ENCODE measurements at places on chromosomes 11 and 22.

DNA sequence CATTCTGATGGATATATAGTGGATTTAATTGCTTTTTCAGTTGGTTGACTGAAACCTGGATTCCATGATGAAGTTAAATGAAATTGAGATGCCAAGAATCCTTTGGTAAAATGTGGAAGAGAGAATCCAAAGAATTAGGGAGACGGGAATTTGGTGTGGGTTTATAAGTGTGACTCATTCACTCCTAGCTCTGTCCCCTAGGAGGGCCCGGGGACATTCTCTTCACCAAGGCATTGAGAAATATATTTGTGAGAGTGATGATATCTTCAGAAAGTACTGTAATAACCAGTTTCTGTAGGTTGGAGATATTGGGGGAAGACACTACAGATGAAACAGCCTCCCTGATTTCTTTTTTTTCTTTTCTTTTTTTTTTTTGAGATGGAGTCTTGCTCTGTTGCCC lies 13.6 kb upstream of the PHOX2A start:
- no peak for DNase-seq

DNA sequence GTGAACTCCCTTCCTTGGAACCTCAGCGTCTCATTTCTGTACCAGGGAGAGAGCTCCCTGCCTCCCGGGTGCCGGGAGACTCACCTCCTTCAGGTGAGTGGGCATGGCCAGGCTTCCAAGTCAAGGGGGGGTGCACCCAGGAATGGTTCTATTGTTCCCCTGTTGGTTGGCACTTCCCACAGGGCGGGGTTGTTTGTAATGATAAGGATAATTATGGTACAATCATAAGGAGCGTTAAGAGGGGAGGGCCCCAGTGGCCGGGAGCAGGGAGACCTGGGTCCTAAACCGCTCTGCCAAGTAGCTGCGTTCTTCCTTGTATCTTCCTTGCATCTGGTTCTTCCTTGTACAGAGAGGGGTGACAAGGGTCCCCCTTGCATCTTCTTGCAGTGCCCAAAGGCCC lies 79.1 kb downstream of the LRRC32 start:
- DNase-seq, result peak; percentile 55

GRCh38 chr11:78030429-78031325 lies 7.6 kb upstream of the KCTD14 start:
- peak; percentile 41 for DNase-seq

DNA sequence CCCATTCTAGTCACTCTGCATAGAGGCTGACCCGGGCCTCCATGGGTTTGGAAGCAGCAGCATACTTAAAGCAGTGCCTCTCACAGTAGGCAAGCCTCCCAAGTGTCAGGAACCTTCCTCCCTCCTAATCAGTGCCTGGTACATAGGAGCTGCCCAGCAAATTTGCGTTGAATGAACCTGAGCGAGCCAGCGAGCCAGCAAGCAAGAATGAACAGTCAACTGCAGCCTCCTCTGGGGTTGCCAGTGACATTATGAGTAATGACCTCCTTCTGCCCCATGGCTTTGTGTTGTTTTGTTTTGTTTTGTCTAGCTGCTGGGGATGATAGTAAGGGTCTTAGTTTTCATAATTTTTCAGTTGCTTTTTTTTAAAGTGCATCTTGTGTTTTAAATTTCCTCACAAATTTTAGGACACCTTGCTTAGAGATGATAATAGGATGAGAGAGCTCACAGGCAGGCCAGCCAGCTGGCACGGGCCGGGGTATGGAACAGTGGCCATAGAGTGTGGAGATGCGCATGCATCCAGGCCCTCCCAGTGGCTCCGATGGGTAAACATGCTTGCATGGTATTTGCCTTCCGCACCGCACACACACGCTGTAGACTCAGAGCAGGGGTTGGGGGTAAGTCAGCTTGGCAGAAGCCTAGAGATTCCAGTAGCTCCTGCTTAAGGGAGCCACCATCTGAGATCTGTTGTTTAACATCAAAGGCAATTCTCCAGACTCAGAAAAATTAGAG lies 36.1 kb downstream of the TTC12 start:
- no peak for DNase-seq

GRCh38 chr22:49269928-49270327 lies 557.7 kb downstream of the BRD1 start:
- no peak for DNase-seq

DNA sequence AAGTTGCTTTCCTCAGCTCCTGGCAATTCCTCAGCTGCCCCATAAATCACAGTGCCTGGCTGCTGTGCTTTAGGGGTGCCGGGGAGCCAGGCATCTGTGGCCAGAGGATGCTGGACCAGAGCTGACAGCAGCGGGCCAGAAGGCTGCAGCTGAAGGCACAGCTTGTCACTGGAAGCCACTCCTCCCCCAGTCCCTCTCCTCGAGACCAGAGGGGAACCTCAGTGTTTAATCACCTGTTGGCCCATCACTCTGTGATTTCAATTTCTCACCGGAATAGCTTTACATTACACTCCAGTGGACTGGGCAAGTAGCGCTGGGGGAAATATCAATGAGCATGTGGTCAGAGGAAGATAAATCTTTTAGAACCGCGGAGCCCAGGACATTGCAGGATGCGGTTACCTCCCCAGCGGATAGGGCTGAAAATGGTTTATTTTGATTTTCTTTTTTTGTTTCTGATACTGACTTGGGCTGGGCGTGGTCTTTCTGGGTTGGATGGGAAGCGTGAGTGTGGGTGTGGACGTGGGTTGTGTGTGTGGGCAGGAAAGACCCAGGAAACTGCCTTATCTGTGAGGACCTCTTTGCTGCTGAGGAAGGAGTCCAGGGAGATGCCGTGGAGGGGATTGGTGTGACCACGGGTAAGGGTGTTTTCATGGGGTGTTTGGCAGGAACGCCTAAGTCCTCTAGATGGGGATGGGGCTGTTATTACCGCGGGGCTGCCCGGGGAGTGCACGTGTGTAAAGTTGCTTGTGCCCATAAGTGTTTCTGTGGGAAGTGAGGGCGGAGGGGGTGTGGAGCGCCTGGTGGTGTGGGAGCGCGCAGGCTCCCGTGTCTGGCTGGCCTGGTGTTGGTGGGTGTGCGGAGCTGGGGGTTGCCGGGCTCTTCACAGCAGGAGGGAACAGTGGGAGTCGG lies 4.0 kb downstream of the DAGLA start:
- DNase-seq, result no peak

GRCh38 chr11:128549256-128549944 lies 38.0 kb downstream of the ETS1 start:
- no peak for DNase-seq

DNA sequence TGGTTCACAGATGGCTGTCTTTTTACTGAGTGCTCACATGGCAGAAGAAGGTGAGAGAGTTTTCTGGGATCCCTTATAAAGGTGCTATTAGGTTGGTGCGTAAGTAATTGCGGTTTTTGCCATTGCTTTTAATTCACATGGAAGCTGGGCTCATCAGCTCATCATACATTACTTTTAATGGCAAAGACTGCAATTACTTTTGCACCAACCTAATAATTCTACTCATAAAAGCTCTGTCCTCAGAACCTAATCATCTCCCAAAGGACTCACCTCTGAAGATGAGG lies 23.0 kb downstream of the RCN1 start:
- no peak for DNase-seq

DNA sequence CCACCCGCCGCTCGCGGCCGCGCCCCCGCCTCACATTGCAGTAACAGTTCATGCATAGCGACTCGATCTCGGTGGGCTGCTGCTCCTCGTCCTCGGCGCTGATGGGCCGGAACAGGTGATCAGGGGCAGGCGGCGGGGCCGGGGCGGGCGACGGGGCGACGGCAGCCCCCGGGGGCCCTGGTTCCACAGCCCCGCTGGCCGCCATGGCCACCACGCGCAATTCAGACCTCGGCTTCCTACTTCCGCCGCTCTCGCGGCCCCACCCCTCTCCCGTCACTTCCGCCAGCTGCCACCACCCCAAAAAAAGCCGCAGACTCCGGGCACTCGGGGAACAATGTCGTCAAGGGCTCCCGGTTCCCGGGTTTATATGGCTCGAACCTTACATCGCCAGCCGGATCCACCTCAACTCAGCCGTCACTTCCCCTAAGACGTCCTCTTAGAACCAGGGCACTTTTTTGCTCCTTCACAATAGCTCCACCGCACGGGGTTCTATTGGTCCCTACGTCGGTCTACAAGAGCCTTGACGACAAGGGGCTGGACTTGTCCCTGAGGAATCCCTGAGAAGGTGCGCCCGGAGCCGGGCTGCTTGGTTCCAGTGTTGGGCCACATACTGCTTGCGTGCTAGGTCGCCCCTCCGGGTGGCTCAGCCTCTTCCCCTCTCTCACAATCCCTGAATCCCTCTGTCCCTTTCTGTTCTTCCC lies at the start of gene ZPR1:
Gene ZPR1, minus strand, starts transcription at position 238 of the 701 bp plus-strand sequence. Its CDS starts 33 bp downstream, at position 205.
- peak; percentile 88 for DNase-seq

- DNase-seq, result no peak
Observed at GRCh38 chr11:10414659-10415058, 40.4 kb upstream of the AMPD3 start.

DNA sequence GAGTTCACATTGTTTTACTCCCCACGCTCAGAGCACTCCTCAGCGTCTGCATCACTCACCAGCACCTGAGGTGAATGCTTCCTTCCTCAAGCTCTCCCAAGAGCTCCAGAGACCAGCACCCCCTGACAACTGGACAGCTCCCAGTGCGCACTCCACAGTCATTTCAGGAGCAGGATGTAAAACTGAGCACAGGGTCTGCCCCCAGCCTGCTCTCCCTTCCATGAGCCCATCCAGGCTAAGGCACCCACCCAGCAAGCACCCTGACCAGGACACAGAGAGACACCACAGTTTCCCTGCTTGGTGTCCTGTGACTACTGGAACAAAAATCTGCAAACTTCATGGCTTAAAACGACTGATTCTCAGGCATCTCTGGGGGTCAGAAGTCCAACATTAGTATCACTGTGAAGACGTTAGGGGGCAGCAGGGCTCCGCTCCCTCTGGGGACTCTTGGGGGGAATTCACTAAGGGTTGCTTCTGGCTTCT lies 3.3 kb downstream of the SCGB1D2 start:
- DNase-seq, result peak; percentile 47

- DNase-seq, result no peak
Observed at GRCh38 chr11:11035331-11035730, 177.5 kb upstream of the ZBED5 start.

GRCh38 chr11:64608046-64608445 lies 17.0 kb downstream of the SLC22A12 start:
- no peak for DNase-seq

DNA sequence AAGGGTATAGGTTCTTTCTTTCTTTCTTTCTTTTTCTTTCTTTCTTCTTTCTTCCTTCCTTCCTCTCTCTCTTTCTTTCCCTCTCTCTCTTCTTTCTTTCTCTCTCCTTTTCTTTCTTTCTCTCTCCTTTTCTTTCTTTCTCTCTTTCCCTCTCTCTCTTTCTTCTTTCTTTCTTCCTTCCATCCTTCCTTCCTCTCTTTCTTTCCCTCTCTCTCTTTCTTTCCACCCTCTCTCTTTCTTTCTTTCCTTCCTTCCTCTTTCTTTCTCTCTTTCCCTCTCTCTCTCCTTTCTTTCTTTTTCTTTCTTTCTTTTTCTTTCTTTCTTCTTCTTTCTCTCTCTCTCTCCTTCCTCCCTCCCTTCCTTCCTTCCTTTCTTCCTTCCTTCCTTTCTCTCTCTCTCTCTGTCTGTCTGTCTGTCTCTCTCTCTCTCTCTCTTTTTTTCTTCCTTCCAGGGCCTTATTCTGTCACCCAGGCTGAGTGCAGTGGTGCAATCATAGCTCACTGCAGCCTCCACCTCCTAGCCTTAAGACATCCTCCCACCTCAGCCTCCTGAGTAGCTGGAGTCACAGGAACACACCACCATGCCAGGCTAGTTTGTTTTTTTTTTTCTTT lies 26.8 kb downstream of the LIF start:
- DNase-seq, result no peak

DNA sequence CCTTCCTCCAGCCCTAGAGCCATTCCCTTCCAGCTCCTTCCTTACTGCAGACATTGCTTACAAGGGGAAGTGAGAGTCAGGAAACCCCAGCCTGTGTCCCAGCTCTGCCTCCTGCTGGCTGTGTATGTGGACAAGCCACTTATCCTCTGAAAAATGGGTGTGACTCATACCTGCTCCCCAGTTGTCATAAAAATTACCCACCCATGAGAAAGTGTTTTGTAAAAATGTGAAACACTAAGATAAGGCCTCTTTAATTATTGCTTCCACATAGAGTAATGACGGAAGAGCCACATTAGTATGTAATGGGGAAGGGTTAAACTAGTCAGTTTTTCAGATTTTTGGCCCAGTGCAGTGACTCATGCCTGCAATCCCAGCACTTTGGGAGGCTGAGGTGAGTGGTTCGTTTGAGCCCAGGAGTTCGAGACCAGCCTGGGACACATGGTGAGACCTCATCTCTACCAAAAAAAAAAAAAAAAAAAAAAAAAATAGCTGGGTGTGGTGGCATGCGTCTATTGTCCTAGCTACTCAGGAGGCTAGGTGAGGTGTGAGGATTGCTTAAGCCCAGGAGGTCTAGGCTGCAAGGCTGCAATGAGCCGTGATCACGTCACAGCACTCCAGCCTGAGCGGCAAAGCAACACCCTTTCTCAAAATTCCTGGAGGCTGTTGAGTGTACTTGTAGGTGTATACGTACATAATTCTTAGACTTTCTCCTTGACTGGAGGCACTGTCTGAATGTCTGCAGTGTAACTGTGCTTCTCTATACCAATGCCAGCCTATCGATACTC lies 84.9 kb downstream of the CTTN start:
- DNase-seq, result peak; percentile 67

DNA sequence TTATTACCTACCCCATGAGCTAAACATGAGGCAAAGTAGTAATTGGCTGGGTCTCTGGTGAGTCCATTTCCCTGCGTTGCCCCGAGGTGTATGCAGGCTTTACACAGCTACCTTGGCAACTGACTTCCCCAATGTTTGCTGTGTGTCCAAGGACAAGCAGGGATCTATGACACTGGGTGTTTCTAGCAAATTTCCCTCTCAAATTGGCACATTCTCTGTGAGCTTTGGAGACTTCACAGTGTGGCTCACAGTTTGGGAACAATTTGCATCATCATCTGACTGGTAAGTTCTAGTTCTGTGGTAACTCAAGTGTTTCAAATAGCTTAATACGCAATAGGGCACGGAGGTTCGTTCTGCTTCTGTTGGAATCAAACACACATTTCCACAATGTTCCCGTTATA lies 12.5 kb downstream of the NNMT start:
- no peak for DNase-seq

All from small intestine (tissue), 16 donors.